ENCODE measurements at places on chromosomes 11 and 22.

DNA sequence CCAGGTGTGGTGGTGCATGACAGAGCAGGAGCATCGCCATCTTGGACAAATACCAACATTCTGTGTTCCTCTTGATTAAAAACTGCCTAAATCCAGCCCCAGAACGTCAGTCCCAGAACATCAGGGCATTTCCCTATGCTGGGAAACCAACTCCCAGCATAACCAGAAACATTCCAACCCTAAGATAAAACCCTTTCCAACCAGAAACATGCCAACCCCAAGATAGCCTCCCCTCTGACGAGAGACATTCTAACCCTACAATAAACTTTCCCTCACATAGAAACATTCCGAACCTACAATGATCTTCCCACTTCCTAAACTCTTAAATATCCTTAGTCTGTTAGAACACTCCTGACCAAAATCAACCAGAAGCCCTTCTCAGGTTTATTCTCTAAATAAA lies 11.6 kb downstream of the PLAAT4 start:
- DNase-seq = no peak

DNA sequence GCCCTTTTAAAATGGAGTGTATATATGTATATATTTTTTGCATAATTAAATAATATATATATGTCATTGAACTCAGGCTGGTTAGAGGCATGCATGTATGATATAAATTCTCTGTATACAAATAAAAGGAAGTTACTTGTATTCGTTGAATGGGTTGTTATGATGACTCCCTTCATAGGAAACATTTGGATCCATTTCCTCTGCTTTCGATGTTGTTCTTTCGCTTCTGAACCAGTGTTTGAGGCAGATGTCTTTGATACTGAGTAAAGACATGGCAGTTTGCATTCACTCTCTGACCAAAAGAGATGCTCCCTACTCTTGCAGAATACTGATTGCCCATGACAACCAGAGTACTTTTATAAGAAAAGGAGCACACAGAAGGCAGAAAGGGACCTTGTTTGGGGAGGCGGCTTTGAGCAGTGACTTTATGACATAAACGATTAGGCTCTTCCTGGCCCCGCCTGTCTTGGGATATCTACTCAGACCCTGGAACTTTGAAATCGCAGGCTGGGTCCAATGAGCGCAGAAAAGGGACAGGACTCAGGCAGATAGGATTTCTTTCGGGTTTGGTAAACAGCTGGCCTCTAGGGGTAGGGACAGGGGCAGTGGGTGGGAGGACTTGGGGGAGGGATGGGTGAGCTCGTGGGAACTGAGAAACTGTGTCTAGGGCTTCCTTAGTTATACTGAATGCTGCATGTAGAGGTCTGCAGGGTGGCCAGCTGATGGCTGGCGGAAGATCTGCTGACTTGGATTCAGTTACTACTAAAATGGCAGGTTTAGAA lies 23.2 kb downstream of the TIMP3 start:
- DNase-seq = no peak

DNA sequence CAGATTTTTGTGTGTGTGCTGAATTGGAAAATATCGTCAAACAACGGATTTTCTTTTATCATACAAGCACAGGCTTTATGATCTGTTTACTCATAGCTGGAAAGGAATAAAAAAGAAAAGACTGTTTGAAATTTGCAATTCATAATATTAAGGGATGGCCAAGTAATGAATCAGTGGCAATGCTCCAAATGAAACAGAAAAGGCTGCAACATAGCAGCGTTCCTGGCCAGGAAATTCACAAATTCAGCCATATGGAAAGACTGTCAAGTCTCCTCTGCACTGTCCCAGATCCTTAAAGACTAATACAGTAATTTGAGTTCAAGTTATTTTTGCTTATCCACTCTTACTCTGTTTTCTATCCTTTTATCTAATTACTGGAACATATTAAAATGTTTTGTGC lies 98.2 kb downstream of the MSANTD4 start:
- no peak for DNase-seq

DNA sequence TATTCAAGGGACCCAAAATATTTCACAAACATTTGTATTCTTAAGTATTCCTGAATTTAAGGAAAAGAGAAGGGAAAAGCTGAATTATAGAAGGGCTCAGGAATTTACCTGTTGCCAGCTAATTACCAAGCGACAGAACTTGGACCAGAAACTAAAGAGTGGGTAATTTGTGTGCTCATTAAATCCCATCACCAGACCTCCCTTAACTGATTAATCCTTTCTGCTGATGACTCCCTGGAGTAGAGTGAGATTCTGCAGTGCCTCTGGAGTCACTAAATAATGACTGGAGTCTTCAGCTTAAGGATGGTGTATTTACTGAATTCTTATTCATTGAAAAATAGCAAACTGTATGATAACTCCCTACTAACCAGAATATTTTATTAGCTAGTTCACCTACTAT lies 74.0 kb upstream of the RAB1B start:
- no peak for DNase-seq

DNA sequence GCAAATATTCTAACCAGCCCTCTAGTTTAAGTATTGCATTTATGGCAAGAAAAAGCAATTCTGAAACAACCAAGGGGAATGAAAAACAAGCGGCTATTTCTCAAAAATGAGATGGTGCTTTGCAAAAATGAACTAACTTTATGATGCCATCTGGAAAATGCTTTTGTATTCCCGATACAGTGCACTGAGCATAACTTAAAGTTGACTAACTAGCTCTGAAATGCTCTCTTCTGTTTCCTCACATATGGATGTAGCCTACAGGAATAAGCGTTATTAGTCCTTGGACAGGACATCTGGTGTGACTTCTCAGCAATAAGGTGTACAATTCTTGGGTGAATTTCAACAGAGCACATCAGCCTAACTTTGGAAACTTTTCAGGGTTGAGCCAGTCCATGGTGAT lies 228.2 kb upstream of the DDI1 start:
- DNase-seq = no peak

- DNase-seq = no peak
Measured at GRCh38 chr11:34356576-34356912, 1.3 kb downstream of the ABTB2 start.

- DNase-seq = no peak
Measured at GRCh38 chr11:9951807-9952206, 287.9 kb downstream of the SWAP70 start.

DNA sequence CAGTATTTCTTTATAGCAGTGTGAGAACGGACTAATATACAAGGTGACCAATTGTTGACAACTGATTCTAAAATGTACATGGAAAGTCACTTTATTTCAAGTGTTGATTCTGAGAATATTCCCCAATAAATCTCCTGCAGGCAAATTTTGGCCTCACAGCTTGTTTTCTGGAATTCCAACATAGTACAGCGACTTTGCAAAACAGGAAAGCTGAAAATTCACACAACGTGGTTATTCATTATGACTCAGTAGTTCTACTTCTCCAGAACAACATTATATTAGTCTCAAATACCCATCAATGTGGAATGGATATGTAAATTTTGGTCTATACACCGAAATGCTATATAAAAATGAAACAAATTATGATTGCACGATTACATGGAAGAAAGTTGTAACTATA lies 22.5 kb upstream of the OR5AN1 start:
- no peak for DNase-seq

DNA sequence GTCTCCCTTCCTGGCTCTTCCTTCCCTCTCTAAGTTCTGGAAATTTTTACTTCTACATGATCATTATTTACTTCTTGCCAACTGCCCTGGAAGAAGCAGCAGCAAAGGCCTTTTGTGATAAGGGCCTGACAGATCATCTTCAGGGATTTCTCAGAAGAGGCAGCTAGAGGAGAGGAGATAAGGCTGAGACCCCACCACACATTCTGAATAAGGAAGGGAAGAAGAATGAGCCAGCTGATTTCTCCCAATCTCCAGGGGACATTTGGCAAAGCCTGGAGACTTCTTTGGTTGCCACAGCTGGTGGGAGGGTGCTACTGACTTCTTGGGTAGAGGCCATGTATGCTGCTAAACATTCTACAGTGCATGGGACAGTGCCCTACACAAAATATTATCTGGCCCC lies 122.4 kb upstream of the OR9Q1 start:
- DNase-seq = no peak

DNA sequence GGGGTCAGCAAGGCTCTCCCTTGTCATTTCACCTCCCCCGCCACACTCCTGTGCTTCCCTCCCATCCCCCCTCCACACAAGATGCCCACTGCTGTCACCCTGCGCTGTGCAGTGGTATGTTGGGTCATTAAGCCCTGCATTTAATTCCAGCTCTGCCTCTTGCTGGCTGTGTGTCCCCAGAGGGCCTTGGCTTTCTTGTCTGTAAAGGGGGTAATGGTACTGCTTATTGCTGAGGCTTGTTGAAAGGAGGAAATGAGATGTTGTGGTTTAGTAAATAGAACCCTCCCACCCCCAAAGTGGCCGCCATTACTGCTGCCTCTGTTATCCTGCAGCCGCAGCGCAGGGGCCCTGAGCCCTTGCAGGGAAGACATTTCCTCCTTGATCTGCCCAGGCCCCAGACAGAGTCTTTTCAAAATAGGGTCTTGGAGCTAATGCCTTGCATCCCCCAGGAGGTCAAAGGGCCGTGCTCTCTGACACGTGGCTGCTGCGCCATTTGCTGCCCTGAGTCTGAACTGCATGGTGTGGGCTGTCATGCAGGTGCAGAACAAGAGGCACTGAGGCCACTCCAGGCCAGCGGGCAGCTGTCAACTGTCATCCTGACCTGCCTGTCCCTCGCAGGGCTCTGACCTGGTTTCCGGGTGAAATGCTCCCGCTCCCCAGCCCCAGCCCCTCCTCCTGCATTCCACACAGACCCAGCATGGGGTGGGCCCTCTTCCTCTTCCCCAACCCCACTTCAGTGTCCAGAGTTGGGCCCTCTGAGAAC lies 18.7 kb downstream of the PVALB start:
- DNase-seq = no peak

DNA sequence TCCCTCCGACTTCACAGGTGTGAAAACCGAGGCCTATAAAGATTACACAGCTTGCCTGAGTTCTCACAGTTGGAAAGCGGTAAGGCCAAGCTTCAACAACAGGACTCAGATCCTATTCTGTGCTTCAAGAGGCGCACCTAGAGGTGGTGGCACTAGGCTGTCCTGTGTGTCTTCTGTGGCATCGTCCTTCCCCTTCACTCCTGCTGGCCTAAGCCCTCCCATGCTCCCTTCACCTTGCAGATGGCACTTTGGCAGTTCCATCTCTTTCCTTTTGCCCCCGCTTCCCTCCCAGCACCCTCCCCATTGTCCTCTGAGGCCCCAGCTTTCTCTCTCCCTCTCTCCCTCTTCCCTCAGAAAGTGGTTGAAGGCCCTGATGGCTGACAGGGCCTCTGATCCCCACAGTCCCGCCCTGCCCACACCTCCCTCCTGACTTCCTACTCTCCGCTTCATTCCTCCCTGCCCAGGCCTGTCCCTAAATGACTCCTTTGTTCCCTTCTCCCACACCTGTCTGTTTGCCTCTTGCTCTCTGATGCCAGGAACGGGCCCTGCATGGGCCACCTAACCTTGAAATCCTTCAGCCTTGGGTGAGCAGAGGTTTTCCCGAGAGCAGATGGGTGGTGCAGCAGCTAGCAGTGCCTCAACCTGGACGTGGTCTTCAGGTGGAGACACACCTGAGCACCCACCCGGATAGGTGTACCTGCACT lies 5.8 kb downstream of the TRIM29 start:
- DNase-seq = no peak

GRCh38 chr22:16717699-16718558 lies 107.3 kb downstream of the XKR3 start:
- DNase-seq = no peak

GRCh38 chr11:119539583-119539982 lies 116.6 kb upstream of the THY1 start:
- no peak for DNase-seq

- no peak for DNase-seq
Measured at GRCh38 chr11:77879218-77879617, 58.3 kb downstream of the AAMDC start.

DNA sequence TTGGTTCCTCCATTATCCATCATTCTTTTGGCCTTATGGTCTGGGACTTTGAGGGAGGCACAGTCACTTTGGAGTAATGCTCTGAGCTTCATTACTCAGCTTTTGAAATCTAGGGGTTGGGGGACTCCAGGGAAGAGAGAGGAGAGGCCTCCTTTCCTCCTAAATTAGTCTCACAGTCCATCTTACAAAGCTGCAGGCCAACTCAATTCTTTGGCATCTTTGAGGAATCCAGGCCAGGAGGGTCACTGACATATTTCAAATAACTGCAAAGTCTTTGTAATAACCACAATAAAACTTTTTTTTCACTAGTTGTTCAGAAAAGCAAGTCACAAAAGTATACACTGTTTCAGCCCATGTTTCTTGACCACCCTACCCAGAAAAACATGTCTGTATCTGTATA lies 73.3 kb upstream of the FAR1 start:
- DNase-seq = no peak

DNA sequence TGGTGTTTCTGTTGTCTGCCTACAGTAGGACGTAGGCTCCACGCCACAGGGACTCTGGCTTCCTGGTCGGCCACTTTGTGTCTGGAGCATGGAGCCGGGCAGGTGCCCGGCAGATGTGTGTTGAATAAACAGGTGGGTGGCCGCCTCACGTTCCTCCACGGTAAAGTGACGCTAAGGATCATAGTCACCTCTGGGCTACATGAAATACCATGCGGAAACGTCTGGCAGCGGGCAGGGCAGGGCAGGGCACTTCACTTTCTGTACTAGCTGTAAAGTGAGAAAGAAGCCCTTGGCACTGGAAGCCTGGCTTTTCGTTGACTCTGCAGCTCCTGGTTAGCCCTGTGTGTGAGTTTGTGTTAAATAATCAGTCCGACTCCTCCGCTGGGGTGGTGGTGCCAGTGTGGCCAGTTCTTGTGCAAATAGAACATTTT lies 52.4 kb downstream of the MCM5 start:
- DNase-seq = no peak

GRCh38 chr22:48276994-48277867 lies 1514.8 kb downstream of the TBC1D22A start:
- DNase-seq = no peak

GRCh38 chr22:44391015-44391414 lies 78.3 kb upstream of the SHISAL1 start:
- DNase-seq = no peak

GRCh38 chr11:100808904-100809491 lies 121.9 kb downstream of the ARHGAP42 start:
- DNase-seq = peak; percentile 7

GRCh38 chr11:81869351-81870065 lies 864.2 kb downstream of the FAM181B start:
- no peak for DNase-seq

DNA sequence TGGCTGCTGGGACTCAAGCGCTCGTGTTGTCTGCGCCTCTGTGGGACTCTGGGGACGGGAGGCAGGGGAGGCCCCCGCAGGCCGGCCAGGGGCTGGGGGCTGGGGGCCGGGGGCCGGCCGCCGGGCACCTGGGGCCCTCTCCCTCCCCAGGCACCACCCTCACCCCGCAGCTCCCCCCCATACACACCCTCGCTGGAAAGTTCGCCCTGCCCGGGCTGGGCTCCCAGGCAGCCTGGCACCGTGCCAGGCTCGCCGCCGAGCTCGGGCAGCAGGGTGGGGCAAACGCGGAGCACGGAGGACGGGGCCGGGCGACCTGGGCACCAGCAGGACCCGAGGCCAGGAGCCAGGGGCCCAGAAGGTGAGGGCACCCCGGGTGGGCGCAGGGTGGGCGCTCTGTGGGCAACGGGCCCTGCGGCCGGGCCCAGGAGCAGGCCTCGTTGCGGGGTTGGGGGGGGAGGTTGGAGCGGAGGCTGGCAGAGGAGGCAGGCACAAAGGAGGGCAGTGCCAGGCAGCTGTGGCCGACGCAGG lies 76.7 kb upstream of the WNT7B start:
- peak; percentile 80 for DNase-seq

All from hepatic stellate cell (primary cell).